ENCODE measurements at places on chromosomes 11 and 22. TPM values are rescaled to one million over a fixed set of nuclear protein-coding genes. Genes with fewer than 3 reads are reported as not detected.
A peak's percentile ranks its signal among the peaks of the same experiment; 100 is the strongest.

DNA sequence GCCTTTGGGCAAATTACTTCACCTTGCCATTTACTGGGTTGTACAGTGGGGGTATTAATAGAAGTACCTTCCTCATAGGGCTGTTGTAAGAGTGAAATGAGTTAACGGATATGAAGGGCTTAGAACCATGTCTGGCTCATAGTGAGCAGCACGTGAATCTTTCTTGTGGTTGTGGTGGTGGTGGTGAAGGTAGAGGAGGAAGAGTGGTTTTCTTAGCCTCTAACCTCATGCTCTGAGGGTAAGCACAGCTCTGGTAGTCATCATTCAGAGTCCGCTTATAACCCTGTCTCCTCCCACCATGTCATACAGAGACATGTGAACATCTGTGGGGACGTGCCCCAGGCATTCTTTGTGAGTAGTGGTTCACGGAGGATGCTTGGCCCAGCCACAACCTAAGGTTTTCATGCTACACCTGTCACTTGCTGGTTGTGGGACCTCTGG lies 43.6 kb downstream of the TEAD1 start:
- no peak for DNase-seq
- no peak overlapping the region for H3K4me3 ChIP-seq
- no peaks in the 10 kb centered on the region for H3K36me3 ChIP-seq
- H3K4me1 ChIP-seq: no peaks in the 10 kb centered on the region
- H3K27me3 ChIP-seq: no peaks in the 10 kb centered on the region

Gene MMP3
- total RNA-seq: 63.4 TPM

DNA sequence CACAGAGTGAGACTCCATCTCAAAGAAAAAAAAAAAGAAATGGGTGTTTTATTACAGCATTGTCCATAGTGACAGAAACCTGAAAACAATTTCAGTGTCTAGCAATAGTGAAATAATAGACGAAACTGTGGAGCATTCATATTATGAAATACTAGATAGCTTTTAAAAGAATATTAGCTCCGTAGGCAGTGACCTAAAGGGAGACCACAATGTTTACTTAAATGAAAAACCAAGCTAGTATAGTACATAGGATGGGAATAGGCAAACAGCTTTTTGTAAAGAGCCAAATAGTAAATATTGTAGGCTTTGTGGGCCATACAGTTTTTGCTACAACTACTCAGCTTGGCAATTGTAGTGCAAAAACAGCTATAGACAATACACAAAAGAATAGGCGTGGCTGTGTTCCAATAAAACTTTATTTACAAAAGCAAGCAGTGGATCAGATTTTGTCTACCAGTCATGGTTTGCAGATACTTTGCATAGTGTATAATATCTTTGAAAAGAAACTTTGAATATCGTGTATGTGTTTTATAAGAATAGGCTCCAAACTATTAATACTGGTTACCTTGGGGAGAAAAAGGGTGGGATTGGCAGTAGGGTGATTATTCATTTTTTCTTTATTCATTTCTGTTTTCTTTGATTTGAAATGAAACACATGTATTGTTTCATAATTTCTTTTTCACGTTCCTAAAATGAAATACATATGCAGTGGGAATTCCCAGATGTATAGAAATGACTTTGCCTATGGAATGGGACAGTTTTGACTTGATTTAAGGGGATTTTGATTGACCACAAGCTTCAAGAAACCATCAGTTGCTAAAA lies 50.7 kb downstream of the PRR5L start:
- no peaks in the 10 kb centered on the region for H3K27me3 ChIP-seq
- H3K4me1 ChIP-seq: no peaks in the 10 kb centered on the region
- H3K4me3 ChIP-seq: no peak overlapping the region
- no peak for DNase-seq

Gene FDXACB1
- 3.3 TPM for total RNA-seq

- H3K36me3 ChIP-seq: no peaks in the 10 kb centered on the region
- no peaks in the 10 kb centered on the region for H3K4me1 ChIP-seq
- DNase-seq: no peak
- H3K4me3 ChIP-seq: no peak overlapping the region
- no peaks in the 10 kb centered on the region for H3K27me3 ChIP-seq
Observed at GRCh38 chr11:126496576-126497337, 141.3 kb downstream of the ST3GAL4 start.

- no peak overlapping the region for H3K27ac ChIP-seq
- no peaks in the 10 kb centered on the region for H3K36me3 ChIP-seq
- H3K4me1 ChIP-seq: no peaks in the 10 kb centered on the region
Observed at GRCh38 chr11:61065955-61066638, 36.2 kb upstream of the CD5 start.

Gene PATE2
- 0.32 TPM for total RNA-seq

- no peak for DNase-seq
- H3K4me1 ChIP-seq: peaks cover 8% of the 10 kb centered on the region
- H3K27me3 ChIP-seq: no peaks in the 10 kb centered on the region
- no peak overlapping the region for H3K4me3 ChIP-seq
- H3K27ac ChIP-seq: peak overlapping the region; percentile 73
Observed at GRCh38 chr22:29044657-29045176, 16.9 kb downstream of the C22orf31 start.

Gene LMNTD2
- 6.1 TPM for total RNA-seq

GRCh38 chr11:102985850-102986249 lies 30.3 kb upstream of the MMP13 start:
- no peak overlapping the region for H3K4me3 ChIP-seq
- no peaks in the 10 kb centered on the region for H3K4me1 ChIP-seq
- no peak for DNase-seq
- H3K36me3 ChIP-seq: no peaks in the 10 kb centered on the region
- no peak overlapping the region for H3K27ac ChIP-seq

DNA sequence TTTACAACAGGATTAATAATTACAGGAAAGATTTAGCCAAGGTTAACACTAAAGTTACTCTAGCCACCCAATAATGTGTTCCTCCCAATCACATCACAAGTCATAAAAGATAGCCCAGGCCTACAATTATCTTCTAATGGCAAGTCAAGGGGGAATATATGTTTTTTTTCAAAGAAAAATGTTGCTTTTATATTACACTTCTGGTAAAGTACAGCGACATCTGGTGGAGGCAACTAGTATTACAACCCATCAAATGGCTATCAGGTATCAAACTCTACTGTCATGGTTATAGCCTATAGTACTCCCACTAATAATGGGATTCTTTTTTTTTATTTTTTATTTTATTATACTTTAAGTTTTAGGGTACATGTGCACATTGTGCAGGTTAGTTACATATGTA lies 71.8 kb downstream of the XRRA1 start:
- H3K27ac ChIP-seq: no peak overlapping the region
- no peak for DNase-seq
- no peak overlapping the region for H3K4me3 ChIP-seq
- no peaks in the 10 kb centered on the region for H3K27me3 ChIP-seq

Gene GPR83
- total RNA-seq: not detected

DNA sequence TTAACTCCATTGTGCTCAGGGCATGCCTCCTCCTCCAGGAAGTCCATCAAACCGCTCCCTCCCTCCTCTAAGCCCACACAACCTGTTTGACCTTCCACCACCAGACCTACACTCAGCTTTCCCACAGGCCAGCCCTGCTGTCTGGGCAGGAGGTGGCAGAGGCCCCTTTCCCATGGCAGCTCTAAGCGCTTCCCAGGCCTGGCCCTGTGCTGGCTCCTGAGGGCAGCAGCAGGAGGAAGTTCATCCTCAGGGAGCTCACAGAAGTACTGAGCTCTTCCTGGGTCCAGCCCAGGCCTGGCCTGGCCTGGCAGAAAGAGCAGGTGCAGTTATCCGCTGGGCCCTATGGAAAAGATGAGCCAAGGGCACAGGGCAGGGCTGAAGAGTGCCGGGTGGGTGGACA lies 31.4 kb downstream of the ARAP1 start:
- peaks cover 4% of the 10 kb centered on the region for H3K4me1 ChIP-seq
- no peak for DNase-seq

Gene TRPT1
- 42.9 TPM for total RNA-seq

Gene KLHDC7B
- total RNA-seq: 0.33 TPM

Gene ASPHD2
- 0.59 TPM for total RNA-seq

- no peak overlapping the region for H3K4me3 ChIP-seq
- DNase-seq: peak; percentile 29
- H3K27ac ChIP-seq: peak overlapping the region; percentile 66
- H3K4me1 ChIP-seq: no peaks in the 10 kb centered on the region
Observed at GRCh38 chr22:29348956-29349355, 33.5 kb upstream of the RASL10A start.

GRCh38 chr11:61056571-61056970 lies 45.7 kb upstream of the CD5 start:
- no peaks in the 10 kb centered on the region for H3K27me3 ChIP-seq
- no peak for DNase-seq
- H3K4me3 ChIP-seq: no peak overlapping the region

Gene HBB
- 143 TPM for total RNA-seq

GRCh38 chr11:78868563-78868962 lies 293.9 kb upstream of the NARS2 start:
- H3K4me1 ChIP-seq: no peaks in the 10 kb centered on the region
- H3K36me3 ChIP-seq: no peaks in the 10 kb centered on the region
- H3K27me3 ChIP-seq: no peaks in the 10 kb centered on the region
- H3K4me3 ChIP-seq: no peak overlapping the region
- no peak overlapping the region for H3K27ac ChIP-seq
- DNase-seq: no peak

DNA sequence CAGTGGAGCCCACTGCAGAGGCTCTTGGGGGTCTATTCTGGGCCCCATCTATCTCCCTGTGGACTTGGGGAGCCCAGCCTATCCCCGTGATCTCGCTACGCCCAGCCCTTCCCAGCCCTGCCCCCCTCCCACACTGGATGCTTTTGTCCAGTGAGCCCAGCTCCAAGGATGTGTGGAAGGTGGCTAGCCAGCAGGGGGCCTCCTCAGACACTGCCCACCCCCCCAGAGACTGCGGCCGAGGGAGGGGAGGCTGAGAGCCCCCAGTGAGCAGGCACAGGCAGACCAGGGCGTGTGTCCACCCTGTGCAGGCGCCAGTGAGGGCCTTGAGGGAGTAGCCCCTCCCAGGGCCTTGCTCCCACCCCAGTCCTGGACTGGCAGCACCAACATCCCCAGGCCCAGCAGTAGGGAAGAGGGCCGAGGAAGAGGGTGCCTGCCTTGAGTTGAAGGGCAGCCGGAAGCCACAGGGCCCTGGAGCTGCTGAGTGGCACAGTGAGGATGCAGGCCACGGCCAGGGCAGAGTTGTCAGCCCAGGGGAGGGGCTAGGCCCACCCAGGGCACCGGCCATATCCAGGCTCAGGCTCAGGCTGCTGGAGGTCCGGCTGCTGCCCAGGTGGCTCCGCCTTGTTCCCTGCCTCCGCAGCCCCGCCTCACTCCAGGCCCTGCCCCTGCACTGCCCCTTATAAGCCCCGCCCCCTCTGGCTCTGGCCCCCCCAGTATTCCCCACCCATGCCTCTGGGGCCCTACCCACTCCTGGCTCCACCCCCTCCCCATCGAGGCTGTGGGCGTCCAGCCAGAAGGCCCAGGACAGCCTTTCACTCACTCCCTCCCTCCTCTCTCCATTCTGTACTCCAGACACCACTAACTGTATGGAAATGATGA lies 28.0 kb downstream of the MOB2 start:
- H3K36me3 ChIP-seq: no peaks in the 10 kb centered on the region
- H3K4me1 ChIP-seq: no peaks in the 10 kb centered on the region
- no peaks in the 10 kb centered on the region for H3K27me3 ChIP-seq
- H3K4me3 ChIP-seq: peak overlapping the region; percentile 62
- peak overlapping the region; percentile 81 for H3K27ac ChIP-seq
- no peak for DNase-seq

GRCh38 chr11:130209954-130210854 lies 50.6 kb downstream of the ST14 start:
- no peak overlapping the region for H3K27ac ChIP-seq
- H3K4me3 ChIP-seq: no peak overlapping the region
- DNase-seq: no peak
- no peaks in the 10 kb centered on the region for H3K4me1 ChIP-seq
- no peaks in the 10 kb centered on the region for H3K36me3 ChIP-seq

Gene MMP27
- not detected for total RNA-seq

Gene APBB1
- total RNA-seq: 36.3 TPM

DNA sequence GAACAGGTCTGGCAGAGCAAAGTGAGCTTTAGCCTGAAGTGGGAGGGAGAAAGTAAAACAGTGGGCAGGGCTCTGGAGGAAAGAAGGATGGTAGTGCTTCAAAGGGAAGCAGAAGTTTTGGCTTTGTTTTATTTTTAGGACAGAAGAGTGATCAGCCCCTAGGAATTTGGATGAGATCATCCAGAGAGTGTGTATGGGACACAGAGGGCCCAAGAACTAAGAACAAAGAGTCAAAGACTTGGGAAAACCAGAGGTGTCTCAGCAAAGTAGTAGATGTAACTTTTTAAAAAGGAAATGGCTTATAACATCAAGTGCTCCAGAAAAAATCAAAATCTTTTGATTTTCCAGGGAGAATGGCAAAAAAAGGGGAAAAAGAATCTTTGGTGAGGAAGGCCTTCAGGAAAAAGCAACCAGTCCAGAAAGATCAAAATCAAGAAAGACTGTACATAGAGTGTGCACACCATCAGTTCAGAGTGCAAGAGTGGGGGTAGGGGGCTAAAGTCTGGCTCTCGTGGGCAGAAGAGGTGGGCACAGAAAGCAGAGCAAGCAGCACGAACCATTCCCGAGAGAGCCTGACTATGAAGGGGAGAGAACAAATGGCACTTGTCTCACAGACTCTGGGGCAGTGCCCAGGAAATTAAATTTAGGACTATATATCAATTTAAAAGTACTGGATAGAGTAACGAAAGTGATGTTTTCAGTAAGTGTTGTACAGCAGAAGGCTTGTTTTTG lies 30.0 kb downstream of the MAPK1 start:
- no peaks in the 10 kb centered on the region for H3K27me3 ChIP-seq
- H3K4me1 ChIP-seq: no peaks in the 10 kb centered on the region
- H3K4me3 ChIP-seq: no peak overlapping the region
- DNase-seq: peak; percentile 40
- no peaks in the 10 kb centered on the region for H3K36me3 ChIP-seq
- peak overlapping the region; percentile 79 for H3K27ac ChIP-seq

- no peak overlapping the region for H3K27ac ChIP-seq
- no peaks in the 10 kb centered on the region for H3K4me1 ChIP-seq
Observed at GRCh38 chr11:4882543-4882942, 843 bp downstream of the OR51T1 start.
